ENCODE measurements at places on chromosomes 13 and 19.

DNA sequence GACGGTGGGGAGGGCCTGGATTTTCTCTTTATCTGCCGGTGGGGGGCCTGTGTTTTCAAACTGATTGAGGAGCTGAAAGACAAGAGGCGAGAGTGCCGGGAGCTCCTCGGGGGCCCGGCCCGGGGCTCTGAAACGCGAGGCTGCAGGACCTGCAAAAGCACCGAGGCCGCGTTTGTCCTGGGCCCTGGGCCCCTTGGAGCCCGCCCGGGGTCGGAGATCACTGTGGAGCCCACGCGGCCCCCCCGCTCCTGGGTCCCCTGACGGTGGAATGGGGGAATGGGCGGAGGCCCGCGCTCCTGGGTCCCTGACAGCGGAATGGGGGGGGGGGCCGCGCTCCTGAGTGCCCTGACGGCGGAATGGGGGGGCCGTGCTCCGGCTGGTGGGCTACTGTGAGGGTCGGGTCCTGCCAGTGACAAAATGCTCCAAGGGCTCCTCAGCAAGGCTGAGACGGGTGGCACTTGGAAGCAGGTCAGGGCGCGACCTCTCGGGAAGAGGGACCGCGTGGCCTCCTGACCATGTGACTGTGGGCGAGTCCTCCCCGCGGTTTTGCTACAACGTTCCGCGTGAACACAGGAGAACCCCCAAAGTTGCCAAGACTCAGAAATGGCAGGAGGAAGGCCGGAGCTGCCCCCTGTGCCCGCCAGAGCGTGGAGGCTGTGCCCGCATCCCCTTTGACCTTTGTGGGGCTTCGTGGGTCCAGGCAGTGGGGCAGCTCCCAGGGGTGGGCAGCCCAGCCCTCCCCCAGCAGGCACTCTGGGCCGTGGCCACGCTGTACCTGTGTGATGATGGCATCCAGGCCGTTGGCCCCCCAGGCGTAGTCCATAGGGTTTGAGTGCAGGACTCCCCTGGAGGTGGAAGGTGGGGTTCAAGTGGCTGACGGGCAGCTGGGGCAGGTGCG is 9.5 kb downstream of the FGF22 start:
- peaks cover 58% of the 10 kb centered on the region for H3K36me3 ChIP-seq
- no peak overlapping the region for H3K4me3 ChIP-seq
- H3K4me1 ChIP-seq = peaks cover 3% of the 10 kb centered on the region
- DNase-seq = no peak
- H3K27ac ChIP-seq = no peak overlapping the region

GRCh38 chr13:25946321-25946720 is 105.5 kb downstream of the SHISA2 start:
- DNase-seq = no peak
- H3K27me3 ChIP-seq = no peaks in the 10 kb centered on the region
- no peak overlapping the region for H3K27ac ChIP-seq

GRCh38 chr13:43074824-43075510 is 51.6 kb downstream of the DNAJC15 start:
- H3K27ac ChIP-seq = no peak overlapping the region
- DNase-seq = peak; percentile 50
- H3K4me1 ChIP-seq = peaks cover 22% of the 10 kb centered on the region
- H3K36me3 ChIP-seq = peaks cover 5% of the 10 kb centered on the region
- H3K27me3 ChIP-seq = no peaks in the 10 kb centered on the region
- H3K4me3 ChIP-seq = peak overlapping the region; percentile 80

- H3K4me3 ChIP-seq = no peak overlapping the region
- no peaks in the 10 kb centered on the region for H3K36me3 ChIP-seq
- no peaks in the 10 kb centered on the region for H3K27me3 ChIP-seq
- no peak for DNase-seq
Measured at GRCh38 chr13:110115591-110115990, 191.4 kb downstream of the COL4A1 start.

- no peaks in the 10 kb centered on the region for H3K27me3 ChIP-seq
- no peak overlapping the region for H3K4me3 ChIP-seq
- DNase-seq = no peak
- H3K4me1 ChIP-seq = peaks cover 40% of the 10 kb centered on the region
- H3K36me3 ChIP-seq = peaks cover 14% of the 10 kb centered on the region
- H3K27ac ChIP-seq = no peak overlapping the region
Measured at GRCh38 chr19:49339301-49340068, 4.3 kb downstream of the CD37 start.

- no peaks in the 10 kb centered on the region for H3K4me1 ChIP-seq
- peaks cover 3% of the 10 kb centered on the region for H3K36me3 ChIP-seq
- no peak overlapping the region for H3K4me3 ChIP-seq
Measured at GRCh38 chr13:51717786-51718398, 86.1 kb downstream of the DHRS12 start.

DNA sequence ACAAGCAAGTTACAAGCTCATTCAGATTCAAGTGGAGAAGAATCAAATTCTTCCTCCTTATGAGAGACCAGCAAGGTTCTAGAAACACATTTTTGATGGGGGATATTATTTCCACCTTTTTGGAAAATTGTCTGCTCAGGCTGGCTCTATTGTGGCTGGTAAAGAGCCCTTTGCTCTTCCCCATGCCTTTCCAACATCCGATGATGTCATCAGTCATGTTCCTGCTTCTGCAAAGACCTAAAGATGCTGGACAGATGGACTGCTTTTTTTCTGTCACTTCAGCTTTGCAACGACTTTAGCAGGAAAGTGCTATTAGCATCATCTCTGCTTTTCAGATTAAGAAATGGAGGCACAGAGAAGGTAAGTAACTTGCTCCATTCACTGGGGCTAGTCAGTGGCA is 4.2 kb downstream of the ADGRE3 start:
- no peak overlapping the region for H3K27ac ChIP-seq
- no peaks in the 10 kb centered on the region for H3K36me3 ChIP-seq
- no peak overlapping the region for H3K4me3 ChIP-seq
- no peak for DNase-seq
- peaks cover 10% of the 10 kb centered on the region for H3K27me3 ChIP-seq
- peaks cover 2% of the 10 kb centered on the region for H3K4me1 ChIP-seq

GRCh38 chr19:47641891-47642485 is 33.1 kb downstream of the BICRA start:
- DNase-seq = no peak
- H3K36me3 ChIP-seq = peaks cover 8% of the 10 kb centered on the region
- H3K4me1 ChIP-seq = no peaks in the 10 kb centered on the region
- no peak overlapping the region for H3K27ac ChIP-seq
- no peaks in the 10 kb centered on the region for H3K27me3 ChIP-seq
- H3K4me3 ChIP-seq = no peak overlapping the region

DNA sequence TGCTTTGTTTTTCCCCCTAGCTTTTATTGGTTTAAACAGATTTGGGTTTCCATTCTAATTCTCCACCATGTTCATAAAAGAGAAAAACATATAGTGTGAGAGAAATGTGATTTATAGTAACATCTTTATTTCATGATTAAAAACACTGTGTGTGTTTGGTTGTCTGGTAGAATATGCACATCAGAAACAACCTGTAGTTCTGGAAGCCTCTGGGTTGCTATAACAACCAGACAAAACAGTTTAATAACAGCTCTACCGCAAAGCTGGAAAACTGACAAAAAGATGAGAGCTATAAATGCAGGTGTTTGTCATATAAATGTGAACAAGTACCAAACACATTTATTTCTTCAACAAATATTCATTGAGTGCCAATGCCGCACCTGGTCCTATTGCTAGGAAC is 9.8 kb downstream of the KBTBD6 start:
- no peak overlapping the region for H3K27ac ChIP-seq
- H3K36me3 ChIP-seq = peaks cover 8% of the 10 kb centered on the region
- DNase-seq = peak; percentile 14
- no peaks in the 10 kb centered on the region for H3K4me1 ChIP-seq

DNA sequence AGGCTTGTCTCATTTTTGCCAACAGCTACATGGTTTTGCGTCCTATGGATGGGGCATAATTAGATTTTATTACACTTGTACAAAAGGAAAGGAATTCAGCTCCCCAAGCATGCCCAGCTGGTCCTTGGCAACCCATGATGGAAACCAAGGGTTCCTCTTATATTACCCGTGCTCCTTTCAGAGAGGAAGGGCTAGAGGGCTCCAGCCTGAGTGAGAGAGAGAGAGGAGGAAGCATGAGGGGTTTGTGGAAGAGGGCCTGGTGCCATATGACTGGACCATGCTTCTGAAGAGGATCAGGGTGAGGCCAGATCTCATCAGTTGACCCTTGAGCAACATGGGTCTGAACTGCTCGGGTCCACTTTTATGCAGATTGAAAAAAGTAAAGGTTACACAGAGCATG is 3.5 kb upstream of the RPS9 start:
- no peaks in the 10 kb centered on the region for H3K27me3 ChIP-seq
- H3K36me3 ChIP-seq = peaks cover 10% of the 10 kb centered on the region
- no peak for DNase-seq
- H3K27ac ChIP-seq = no peak overlapping the region

- H3K4me1 ChIP-seq = no peaks in the 10 kb centered on the region
- H3K27ac ChIP-seq = no peak overlapping the region
- H3K27me3 ChIP-seq = no peaks in the 10 kb centered on the region
- no peak for DNase-seq
Measured at GRCh38 chr13:25775986-25776385, 275.8 kb downstream of the SHISA2 start.

DNA sequence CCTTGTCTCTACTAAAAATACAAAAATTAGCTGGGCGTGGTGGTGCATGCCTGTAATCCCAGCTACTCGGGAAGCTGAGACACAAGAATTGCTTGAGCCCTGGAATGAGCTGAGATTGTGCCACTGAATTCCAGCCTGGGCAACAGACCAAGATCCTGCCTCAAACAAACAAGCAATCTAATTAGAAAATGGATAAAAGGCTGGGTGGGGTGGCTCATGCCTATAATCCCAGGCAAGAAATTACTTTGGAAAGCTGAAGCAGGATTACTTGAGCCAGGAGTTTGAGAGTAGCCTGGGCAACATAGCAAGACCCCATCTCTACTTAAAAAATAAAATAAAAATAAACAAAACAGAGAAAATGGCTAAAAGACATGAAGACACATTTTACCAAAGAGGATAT is 77.0 kb downstream of the CAB39L start:
- H3K4me3 ChIP-seq = no peak overlapping the region
- H3K4me1 ChIP-seq = peaks cover 2% of the 10 kb centered on the region
- H3K36me3 ChIP-seq = no peaks in the 10 kb centered on the region
- DNase-seq = no peak
- no peak overlapping the region for H3K27ac ChIP-seq

GRCh38 chr13:24005755-24006281 is 108.5 kb upstream of the C1QTNF9B start:
- no peak overlapping the region for H3K4me3 ChIP-seq
- no peak overlapping the region for H3K27ac ChIP-seq
- H3K27me3 ChIP-seq = peaks cover 10% of the 10 kb centered on the region
- H3K36me3 ChIP-seq = no peaks in the 10 kb centered on the region
- no peak for DNase-seq

- H3K27ac ChIP-seq = no peak overlapping the region
- no peak overlapping the region for H3K4me3 ChIP-seq
- H3K4me1 ChIP-seq = no peaks in the 10 kb centered on the region
Measured at GRCh38 chr19:31418055-31418454, 68.8 kb upstream of the TSHZ3 start.

- H3K27me3 ChIP-seq = no peaks in the 10 kb centered on the region
- H3K4me1 ChIP-seq = peaks cover 52% of the 10 kb centered on the region
- no peak for DNase-seq
- no peak overlapping the region for H3K4me3 ChIP-seq
- no peaks in the 10 kb centered on the region for H3K36me3 ChIP-seq
Measured at GRCh38 chr19:18501351-18501750, 20.5 kb downstream of the ELL start.

DNA sequence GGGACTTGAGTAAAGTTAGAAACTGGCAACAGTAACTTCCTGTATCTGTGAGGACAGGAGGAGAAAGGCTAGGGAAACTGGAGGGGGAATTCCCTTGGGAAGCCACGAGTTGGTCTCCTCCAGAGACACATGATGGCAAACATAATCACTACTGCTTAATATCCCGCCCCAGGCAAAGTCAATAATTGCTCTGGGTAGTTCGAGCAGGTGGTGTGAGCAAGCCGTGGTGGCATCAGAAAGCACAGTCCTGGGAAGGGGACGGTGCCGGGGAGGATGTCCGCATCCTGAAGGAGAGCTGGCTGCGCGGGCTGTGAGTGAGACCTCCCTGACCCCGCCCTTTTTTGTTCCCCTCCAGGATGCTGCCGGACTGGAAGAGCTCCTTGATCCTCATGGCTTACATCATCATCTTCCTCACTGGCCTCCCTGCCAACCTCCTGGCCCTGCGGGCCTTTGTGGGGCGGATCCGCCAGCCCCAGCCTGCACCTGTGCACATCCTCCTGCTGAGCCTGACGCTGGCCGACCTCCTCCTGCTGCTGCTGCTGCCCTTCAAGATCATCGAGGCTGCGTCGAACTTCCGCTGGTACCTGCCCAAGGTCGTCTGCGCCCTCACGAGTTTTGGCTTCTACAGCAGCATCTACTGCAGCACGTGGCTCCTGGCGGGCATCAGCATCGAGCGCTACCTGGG is 1.4 kb downstream of the FFAR2 start:
- peaks cover 17% of the 10 kb centered on the region for H3K4me1 ChIP-seq
- H3K4me3 ChIP-seq = no peak overlapping the region
- peaks cover 7% of the 10 kb centered on the region for H3K27me3 ChIP-seq

- no peak overlapping the region for H3K4me3 ChIP-seq
- no peaks in the 10 kb centered on the region for H3K4me1 ChIP-seq
- no peak for DNase-seq
- H3K27ac ChIP-seq = no peak overlapping the region
- H3K36me3 ChIP-seq = peaks cover 35% of the 10 kb centered on the region
Measured at GRCh38 chr19:34818270-34818669, 45.3 kb upstream of the ZNF599 start.

GRCh38 chr19:50387176-50387867 is 3.2 kb downstream of the POLD1 start:
- H3K27me3 ChIP-seq = no peaks in the 10 kb centered on the region
- no peak overlapping the region for H3K27ac ChIP-seq
- H3K36me3 ChIP-seq = peaks cover 4% of the 10 kb centered on the region
- H3K4me1 ChIP-seq = peaks cover 18% of the 10 kb centered on the region

DNA sequence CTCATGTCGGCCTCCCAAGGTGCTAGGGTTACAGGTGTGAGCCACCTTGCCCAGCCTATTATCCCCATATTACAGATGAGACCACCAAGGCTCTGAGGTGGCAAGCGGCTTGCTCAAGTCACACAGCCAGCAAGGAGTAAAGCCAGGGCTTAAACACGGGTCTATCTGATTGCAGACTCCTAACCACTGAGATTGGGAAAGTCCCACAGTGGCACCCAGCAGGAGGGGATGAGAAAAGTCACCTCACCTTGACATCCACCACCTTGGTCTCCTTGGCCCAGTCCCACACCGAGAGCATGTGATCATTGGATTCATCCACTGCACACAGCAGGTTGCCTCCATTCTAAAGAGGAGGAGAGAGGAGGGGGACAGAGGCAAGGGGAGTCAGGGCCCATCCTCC is 9.5 kb downstream of the EML2 start:
- H3K27me3 ChIP-seq = no peaks in the 10 kb centered on the region
- no peak for DNase-seq
- H3K36me3 ChIP-seq = peaks cover 31% of the 10 kb centered on the region
- H3K4me3 ChIP-seq = no peak overlapping the region
- H3K4me1 ChIP-seq = no peaks in the 10 kb centered on the region
- no peak overlapping the region for H3K27ac ChIP-seq

Data from CD4-positive, CD25-positive, alpha-beta regulatory T cell (primary cell).